HepG2 (cell line): ENCODE measurements at places on chromosomes 7 and 10. TPM values are rescaled to one million over a fixed set of nuclear protein-coding genes. Genes with fewer than 3 reads are reported as not detected.

DNA sequence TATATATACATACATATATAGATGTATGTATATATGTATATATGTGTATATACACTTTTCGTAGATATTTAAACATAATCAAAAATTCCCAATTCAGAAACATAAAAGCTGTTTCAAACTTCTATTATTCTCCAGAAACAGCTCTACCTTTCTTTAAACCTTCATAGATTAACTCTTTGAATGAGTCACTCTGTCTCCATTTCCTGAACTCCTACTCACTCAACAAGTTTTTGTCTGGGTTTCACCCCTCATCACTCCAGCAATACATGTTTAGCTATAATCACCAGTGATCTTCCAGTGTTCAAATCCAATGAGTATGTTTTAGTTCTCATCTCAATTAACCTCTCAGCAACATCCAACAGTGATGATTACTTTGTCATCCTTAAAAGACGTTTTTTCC, 9.6 kb downstream of the DGKB start:
- DNase-seq, result no peak
- no peak overlapping the region for H3K27ac ChIP-seq
- no peak overlapping the region for H3K4me3 ChIP-seq
- H3K4me1 ChIP-seq, result no peaks in the 10 kb centered on the region
- H3K36me3 ChIP-seq, result no peaks in the 10 kb centered on the region

DNA sequence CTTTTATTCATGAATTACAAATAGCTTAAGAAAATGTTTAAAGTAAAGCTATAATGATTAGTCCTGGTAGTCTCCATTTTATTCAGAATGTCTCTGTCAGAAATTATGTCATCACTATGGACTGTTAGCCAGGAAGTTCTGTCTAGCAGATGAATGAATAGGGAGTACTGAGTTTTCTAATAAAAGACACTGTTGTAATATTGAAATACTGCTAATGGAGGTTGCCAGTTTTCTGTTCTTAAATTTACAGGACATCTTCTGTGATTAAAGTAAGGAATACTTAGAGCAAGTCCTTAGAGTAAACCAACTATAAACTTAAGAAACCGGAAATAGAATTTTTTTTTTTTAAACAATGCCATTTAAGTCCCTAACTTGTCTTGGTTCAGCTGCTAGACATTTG, 309.8 kb downstream of the ADK start:
- H3K36me3 ChIP-seq, result no peaks in the 10 kb centered on the region
- H3K4me1 ChIP-seq, result no peaks in the 10 kb centered on the region
- no peaks in the 10 kb centered on the region for H3K27me3 ChIP-seq
- H3K27ac ChIP-seq, result no peak overlapping the region
- no peak overlapping the region for H3K4me3 ChIP-seq
- no peak for DNase-seq

DNA sequence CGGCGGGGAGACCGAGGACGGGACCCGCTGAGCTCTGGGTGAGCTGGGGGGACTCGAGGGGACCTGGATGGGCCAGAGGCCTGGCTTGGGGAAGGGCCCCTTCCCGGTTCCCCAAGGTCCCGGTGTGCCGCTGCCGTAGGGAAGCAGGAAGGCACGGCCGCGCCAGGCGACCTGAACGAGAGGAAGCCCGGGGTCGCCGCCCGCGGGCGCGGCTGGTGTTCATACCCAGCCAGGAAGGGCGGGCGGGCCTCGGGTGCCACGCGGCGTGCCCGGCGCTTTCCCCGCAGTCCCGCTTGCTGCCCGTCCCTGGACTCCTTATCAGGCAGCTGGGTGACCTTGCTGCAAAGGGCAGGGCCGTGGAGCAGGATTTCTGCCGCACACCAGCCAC, 38.0 kb downstream of the ZNF777 start:
- H3K4me3 ChIP-seq, result no peak overlapping the region
- H3K27me3 ChIP-seq, result no peaks in the 10 kb centered on the region
- H3K27ac ChIP-seq, result no peak overlapping the region
- no peaks in the 10 kb centered on the region for H3K36me3 ChIP-seq

DNA sequence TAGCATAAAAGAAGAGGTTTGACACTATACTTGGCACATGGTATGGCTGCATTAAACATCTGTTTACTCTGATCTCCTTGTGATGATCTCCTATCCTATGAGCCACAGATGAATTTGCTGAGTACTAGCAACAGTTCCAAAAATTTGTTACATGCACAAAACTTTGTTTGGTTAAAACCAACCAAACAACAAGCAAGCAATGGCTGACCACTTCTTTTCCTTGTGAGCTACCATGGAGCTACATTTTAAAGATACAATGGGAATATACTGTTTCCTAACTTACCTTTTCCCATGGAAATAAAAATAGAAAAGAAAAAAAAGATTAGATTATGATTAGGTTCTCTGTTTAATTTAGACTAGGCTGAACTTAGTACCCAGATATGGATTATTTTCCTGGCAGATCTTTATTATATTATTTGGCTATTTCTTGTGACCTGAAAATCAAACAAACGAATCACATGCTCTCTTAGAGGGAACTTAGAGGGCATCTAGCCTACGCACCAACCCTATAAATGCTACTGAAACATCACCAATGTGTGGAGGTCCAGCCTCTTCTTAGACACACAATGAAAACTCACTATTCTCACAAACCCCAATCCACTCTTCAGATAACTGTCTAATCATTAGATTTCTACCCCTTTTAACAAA, 80.1 kb upstream of the FAM133B start:
- no peak overlapping the region for H3K27ac ChIP-seq
- peaks cover 69% of the 10 kb centered on the region for H3K36me3 ChIP-seq
- no peak overlapping the region for H3K4me3 ChIP-seq
- H3K4me1 ChIP-seq, result no peaks in the 10 kb centered on the region
- DNase-seq, result no peak

Gene CTAGE15
- not detected in 2 replicates for total RNA-seq

GRCh38 chr7:7772397-7772821, 54.0 kb upstream of the RPA3 start:
- no peak for DNase-seq
- H3K27ac ChIP-seq, result no peak overlapping the region
- H3K36me3 ChIP-seq, result no peaks in the 10 kb centered on the region
- H3K27me3 ChIP-seq, result no peaks in the 10 kb centered on the region
- no peaks in the 10 kb centered on the region for H3K4me1 ChIP-seq

GRCh38 chr10:70362328-70362727, 20.1 kb downstream of the LRRC20 start:
- no peak overlapping the region for H3K27ac ChIP-seq
- H3K4me1 ChIP-seq, result peaks cover 48% of the 10 kb centered on the region
- H3K4me3 ChIP-seq, result no peak overlapping the region
- H3K36me3 ChIP-seq, result no peaks in the 10 kb centered on the region
- no peak for DNase-seq

Gene PCGF6
- total RNA-seq, result 19.4 and 24.7 TPM in 2 replicates

- no peak overlapping the region for H3K4me3 ChIP-seq
- peaks cover 27% of the 10 kb centered on the region for H3K4me1 ChIP-seq
- DNase-seq, result no peak
- H3K36me3 ChIP-seq, result no peaks in the 10 kb centered on the region
Measured at GRCh38 chr10:5509236-5509635, 9.9 kb upstream of the CALML5 start.

- no peak overlapping the region for H3K4me3 ChIP-seq
- H3K4me1 ChIP-seq, result peaks cover 83% of the 10 kb centered on the region
- H3K27me3 ChIP-seq, result no peaks in the 10 kb centered on the region
- no peak overlapping the region for H3K27ac ChIP-seq
- DNase-seq, result peak; percentile 48
- peaks cover 41% of the 10 kb centered on the region for H3K36me3 ChIP-seq
Measured at GRCh38 chr7:128000048-128000447, 31.2 kb downstream of the LRRC4 start.

DNA sequence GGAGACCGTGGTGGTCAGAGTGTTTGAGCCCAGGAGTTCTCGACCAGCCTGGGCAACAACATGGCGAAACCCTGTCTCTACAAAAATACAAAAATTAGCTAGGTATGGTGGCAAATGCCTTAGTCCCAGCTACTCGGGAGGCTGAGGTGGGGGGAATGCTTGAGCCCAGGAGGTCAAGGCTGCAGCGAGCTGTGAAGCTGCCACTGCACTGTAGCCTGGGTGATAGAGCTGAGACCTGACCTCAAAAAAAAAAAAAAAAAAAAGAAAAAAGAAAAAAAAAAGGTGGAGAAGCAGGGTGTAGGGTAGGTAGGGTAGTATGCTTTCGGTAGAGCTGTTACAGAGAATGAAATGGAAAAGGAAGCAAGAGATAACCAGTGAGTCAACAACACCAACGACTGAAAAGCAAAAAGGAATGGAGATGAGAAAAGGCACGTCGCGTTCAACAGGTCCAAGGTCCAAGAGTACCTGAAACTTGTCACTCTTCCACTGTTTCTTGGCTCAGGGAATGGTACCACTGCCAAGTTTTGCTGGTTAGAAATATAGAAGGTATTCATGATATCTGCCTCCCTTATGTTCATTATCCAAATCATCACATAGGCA, 4.3 kb upstream of the RSBN1L start:
- peak overlapping the region; percentile 66 for H3K27ac ChIP-seq
- 0 out of 3 replicates have a peak, but pooled peaks cover 3% of the 10 kb centered on the region for H3K36me3 ChIP-seq
- DNase-seq, result peak; percentile 63
- no peaks in the 10 kb centered on the region for H3K27me3 ChIP-seq
- peaks cover 64% of the 10 kb centered on the region for H3K4me1 ChIP-seq
- H3K4me3 ChIP-seq, result 0 out of 2 replicates have a peak overlapping the region, but pooled peaks have one; percentile 6

DNA sequence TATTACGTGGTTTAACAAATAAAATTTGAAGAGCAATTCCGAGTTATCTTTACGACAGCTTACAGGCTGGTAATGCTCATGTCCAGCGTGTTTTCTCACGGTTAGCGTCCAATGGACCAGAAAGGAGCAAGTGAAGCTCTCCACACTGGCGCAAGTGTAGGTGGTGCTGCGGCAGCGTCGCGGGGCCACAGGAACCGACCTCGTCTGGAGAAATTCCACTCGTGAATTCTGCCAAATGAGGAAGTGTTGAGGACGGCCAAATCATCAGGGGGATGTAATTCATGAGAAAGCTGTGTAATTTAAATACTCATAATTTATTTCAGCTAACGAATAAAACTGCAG, 350 bp upstream of the ZNF37A start:
- DNase-seq, result no peak
- H3K4me3 ChIP-seq, result peak overlapping the region; percentile 32; the same call in 1 of the 2 replicates
- H3K4me1 ChIP-seq, result peaks cover 43% of the 10 kb centered on the region
- H3K27me3 ChIP-seq, result no peaks in the 10 kb centered on the region
- H3K27ac ChIP-seq, result no peak overlapping the region

Gene SLC18A2
- total RNA-seq, result not detected in 2 replicates

DNA sequence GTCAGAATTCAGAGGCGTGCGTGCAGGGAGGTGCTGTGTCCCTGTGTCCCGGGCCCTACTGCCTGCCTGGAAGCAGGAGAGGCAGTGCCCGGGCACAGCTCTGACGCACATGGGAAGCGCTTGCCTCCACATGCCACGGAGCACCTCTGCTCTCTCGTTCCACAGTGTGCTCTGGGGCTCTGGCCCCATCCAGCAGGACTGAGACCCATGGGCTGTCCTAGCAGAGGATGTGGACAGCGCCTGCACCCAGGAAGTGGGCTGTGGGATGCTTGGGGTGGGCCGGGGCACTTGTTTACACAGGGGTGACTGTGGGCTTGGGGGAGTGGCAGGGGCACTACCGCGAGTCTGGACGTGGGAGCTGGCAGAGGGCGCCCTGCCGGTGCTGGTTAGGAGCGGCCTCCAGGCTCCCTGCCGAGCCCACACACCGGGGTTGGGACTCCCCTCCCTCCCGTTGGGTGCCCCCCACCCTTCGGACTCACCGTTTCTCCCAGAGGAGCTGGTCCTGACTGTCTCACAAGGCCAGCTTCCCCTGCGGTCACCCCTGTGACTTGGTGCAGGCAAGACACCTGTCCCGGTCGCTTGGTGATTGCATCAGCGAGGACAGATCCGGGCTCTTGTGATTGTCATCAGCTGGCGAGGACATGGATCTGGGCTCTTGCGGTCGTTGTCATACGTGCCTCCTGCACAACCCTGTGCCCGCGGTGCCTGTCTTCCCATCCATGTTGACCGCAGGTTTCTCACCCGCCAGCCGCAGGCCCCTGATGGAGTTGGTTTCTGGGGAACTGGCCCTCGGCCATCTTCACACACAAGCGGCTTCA, 83.1 kb downstream of the NKX6-2 start:
- no peak overlapping the region for H3K27ac ChIP-seq
- H3K36me3 ChIP-seq, result peaks cover 4% of the 10 kb centered on the region
- H3K4me1 ChIP-seq, result no peaks in the 10 kb centered on the region

DNA sequence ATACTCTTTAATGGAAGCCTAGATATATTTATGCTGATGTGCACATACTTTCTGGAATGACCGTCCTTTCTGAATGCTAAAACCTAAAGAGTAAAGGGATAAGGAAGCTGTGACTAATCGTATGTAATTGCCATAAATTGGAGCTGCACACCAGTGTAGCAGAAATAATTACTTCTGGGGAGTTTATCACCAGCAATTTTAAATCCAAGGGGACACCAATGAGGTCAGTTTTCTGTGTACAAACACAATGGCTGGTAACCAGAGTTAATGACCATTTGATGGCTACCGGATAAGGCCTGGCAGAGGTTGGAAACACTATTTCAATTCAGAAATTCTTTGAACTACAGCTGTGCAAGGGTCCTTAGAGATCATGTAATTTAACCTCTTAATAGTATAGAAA, 670.1 kb downstream of the REEP3 start:
- no peaks in the 10 kb centered on the region for H3K27me3 ChIP-seq
- H3K36me3 ChIP-seq, result no peaks in the 10 kb centered on the region
- no peak overlapping the region for H3K4me3 ChIP-seq
- H3K27ac ChIP-seq, result no peak overlapping the region
- H3K4me1 ChIP-seq, result no peaks in the 10 kb centered on the region

DNA sequence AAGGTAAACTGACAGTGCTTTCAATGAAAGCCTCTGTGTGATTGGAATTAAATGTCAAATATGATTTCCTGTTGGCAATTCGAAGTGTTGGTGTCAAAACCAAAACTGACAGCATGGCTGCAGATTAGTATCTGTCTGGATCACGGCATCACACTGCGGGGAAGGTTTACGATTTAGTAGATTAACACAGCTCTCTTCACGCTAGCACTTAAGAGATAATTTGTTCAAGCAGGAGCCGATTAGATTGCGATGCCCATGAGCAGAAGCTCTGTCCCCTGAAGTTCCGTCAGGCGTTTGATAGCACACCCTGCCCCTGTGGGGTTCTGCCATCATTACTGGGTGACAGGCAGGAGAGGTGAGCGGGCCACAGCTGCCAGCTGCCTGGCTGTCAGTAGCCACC, 279.5 kb upstream of the AUTS2 start:
- H3K27me3 ChIP-seq, result no peaks in the 10 kb centered on the region
- H3K4me1 ChIP-seq, result no peaks in the 10 kb centered on the region
- no peaks in the 10 kb centered on the region for H3K36me3 ChIP-seq
- no peak for DNase-seq
- H3K27ac ChIP-seq, result no peak overlapping the region

Gene CALML5
- not detected in 2 replicates for total RNA-seq

Gene TMEM184A
- 3.1 and 9.5 TPM in 2 replicates for total RNA-seq

Gene OR2A14
- total RNA-seq, result not detected in 2 replicates

Gene CISD1
- total RNA-seq, result 78.9 and 92.2 TPM in 2 replicates

Gene SFTPD
- not detected in 2 replicates for total RNA-seq
